ENCODE measurements at places on chromosomes 4 and X.

- DNase-seq = no peak
Observed at GRCh38 chrX:136166221-136166855, 19.0 kb downstream of the FHL1 start.

- DNase-seq = no peak
Observed at GRCh38 chrX:37926700-37927099, 79.3 kb upstream of the DYNLT3 start.

GRCh38 chr4:98626350-98626749 is 32.1 kb downstream of the TSPAN5 start:
- DNase-seq = peak; percentile 94

GRCh38 chr4:1099270-1099669 is 14.1 kb downstream of the RNF212 start:
- no peak for DNase-seq

DNA sequence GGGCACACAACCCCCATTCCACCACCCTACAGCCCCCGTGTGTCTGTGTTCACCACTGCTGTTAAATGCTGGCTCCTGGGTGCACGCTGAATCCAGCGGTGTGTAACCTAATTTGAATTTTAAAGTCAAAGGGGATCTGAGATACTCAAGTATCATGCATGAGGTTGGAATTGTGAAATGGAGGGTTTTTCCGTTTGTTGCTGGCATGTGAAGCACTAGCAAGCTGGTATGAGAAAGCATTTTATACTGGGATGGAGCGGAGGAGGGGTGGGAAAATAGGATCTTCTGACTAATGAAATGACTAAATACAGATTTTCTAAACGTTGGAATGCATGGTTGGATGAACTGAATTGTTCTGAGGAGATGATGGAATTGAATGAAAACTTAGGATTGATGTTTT is 36.9 kb upstream of the FAT1 start:
- peak; percentile 73 for DNase-seq
